ENCODE measurements at places on chromosomes 2 and 18. TPM values are rescaled to one million over a fixed set of nuclear protein-coding genes. Genes with fewer than 3 reads are reported as not detected.

DNA sequence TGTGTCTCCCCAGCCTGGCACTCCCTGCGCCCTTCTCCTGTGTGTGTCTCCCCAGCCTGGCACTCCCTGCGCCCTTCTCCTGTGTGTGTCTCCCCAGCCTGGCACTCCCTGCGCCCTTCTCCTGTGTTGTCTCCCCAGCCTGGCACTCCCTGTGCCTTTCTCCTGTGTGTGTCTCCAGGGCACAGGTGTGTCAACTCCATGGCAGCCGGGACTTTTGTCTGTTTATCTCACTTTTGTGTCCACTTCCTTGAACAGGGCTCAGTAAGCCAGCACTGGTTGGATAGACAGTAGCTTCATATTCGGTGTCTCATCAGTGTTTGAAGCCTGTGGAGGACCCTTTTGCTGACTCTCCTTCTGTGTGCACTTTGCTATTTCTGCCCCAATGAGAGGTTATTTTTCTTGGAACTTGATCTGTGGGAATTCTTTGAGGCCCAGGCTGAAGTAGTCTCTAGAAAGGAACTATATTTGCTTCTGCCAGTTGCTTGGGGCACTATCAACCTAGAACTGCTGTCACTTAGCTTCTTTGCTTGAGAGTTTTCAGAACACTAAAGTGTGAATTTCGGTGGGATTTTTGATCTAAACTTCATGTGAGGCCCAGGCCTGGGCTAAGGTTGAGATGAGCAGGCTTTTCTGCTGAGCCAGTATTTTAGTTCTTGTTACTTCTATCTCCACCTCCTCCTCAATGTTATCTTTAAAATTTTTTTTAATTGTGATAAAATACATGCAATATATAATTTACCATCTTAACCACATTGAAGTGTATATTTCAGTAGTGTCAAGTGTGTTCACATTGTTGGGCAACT is 8.3 kb upstream of the ASB1 start:
- DNase-seq, result no peak

Gene SP3
- total RNA-seq, result 82.2 TPM

Gene THSD7B
- total RNA-seq, result under 0.01 TPM

Gene VSNL1
- not detected for total RNA-seq

Gene LYPD6B
- 1.9 TPM for total RNA-seq

Gene OSR1
- 30.6 TPM for total RNA-seq

GRCh38 chr18:7414459-7414858 is 152.7 kb upstream of the PTPRM start:
- DNase-seq, result no peak

DNA sequence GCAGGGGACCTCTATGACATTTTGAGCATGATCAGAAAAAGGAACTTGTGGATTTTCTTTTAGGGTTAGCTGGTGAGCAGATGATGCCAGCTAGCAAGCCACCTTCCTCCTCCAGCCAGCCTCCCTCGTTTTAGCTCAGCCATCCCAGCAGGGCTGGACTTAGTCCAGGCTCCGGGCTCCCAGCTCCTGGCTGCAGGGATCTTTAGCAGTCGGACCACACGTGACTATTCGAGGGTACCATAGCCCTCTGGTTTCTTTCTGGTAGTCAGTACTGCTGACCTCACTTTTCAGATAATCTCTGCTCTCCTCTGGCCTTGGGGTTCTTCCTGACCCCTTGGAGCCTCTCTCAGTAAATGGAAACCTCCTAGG is 31.8 kb downstream of the NCK2 start:
- no peak for DNase-seq

DNA sequence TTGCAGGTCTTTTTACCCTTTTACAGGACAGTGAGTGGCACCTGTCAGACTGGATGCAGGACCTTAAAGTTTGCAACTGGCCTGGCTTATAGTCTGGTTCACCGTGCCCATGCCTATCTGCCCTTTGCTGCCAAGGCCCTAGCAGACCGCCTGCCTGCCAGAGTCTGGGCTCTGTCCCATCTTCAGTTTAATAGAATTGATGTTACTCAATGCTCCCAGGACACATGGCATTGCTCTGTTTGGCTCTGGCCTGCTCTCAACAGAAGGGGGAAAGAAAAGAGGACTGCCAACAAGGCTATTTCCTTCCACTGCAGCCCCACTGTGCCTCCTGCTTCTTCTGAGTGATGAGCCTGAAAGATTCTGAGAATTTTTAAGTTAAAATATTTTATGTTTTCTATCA is 25.6 kb upstream of the TMEM178A start:
- DNase-seq, result no peak

Gene SPATA3
- not detected for total RNA-seq

DNA sequence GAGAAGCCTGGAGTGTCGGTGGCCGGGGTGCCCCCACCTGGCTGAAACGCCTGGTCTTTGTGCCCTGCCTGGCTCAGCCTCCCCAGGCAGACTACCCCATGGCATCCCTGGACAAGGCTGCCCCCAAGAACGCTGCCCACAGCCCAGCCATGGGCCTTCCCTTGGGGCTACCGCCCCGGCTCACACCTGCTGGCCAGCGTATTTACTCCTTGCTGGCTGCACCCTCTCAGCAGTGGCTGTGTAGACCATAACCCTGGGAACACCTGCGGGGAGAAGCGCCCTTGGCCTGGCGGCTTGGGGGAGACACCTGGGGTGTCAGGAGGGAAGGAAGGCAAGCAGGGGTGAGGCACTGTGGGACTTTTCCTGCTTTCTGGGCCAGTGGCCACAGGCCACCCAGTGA is 17.3 kb downstream of the CAPN10 start:
- DNase-seq, result no peak

DNA sequence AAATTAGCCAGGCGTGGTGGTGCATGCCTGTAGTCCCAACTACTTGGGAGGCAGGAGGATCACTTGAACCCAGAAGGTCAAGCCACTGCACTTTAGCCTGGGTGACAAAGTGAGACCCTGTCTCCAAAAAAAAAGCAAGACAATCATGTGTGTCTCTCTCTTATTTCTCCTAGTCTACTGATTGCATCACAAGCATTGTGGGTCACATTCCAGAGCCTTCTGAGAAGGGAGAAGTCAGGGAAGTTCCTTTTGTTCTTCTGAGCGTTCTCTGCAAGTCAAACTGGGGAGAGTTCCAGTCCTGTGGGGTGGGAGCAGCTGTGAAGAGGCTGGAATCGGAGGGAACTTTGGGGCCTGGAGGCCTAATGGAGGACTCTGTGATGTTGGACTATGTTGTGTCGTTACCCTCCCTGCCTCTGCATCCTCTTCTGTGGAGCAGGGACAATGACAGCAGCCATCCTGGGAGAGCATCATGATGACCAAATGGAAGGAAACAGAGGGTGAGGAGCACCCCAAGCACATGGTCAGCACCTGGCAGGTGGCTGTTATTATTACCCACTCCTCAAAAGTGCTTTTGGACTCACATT is 115.4 kb downstream of the MRO start:
- no peak for DNase-seq

DNA sequence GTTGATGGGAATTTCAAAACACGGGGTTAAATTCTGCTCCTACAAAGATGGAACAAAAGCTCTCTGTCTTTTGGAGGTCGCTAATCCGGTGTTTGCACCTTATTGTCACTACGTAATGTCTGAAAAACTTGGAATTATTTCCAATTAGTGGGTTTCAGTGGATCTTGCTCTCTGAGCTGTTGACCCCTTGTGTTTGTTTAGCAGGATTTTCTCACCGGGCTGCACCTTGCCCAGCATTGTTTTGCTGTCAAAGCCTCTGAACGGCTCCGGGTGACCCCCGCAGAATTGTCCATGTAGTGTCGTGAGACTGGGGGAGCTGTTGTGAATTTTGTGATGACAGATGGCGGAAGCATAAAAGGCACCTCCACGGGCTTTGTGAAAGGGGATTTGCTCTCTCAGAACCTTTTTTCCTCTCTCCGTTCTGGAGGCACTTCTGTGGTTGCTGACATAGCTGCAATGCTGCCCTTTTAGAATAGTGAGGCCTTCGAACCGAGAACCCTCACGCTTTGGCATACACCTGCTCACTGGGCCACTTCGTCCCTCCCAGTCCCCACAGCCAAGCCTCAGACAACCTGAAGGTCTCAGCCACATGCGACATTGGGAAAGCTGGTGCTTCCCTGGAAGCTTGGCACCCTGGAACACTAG is 129.4 kb downstream of the ACOXL start:
- no peak for DNase-seq

DNA sequence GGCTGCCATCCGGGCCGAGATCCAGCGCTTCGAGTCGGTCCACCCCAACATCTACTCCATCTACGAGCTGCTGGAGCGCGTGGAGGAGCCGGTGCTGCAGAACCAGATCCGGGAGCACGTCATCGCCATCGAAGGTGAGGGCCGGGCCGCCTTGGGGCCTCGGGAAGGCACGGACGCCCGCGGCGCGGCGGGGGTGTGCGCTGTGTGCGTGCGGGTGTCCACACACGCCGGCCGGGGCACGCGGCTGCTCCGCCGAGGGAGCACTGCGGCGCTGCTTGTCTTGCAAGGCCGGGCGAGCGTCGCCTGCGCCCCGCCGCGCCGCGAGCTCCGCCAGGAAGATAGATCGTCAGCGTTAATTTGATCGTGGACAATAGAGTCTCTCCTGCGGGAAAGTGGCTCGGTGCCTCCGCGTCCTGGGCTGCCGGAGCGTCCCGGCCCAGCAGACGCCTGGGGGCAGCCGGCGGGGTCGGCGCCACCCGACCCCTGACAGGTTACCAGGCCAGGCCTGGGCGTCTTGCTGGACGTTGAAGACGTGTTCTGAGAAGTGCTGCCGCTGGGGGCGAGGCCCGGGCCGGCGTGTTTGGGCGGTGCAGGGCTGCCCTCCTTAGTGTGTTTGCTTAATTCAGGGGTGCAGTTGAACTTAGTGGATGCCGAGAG is 1.0 kb downstream of the AGAP1 start:
- DNase-seq, result peak; percentile 31

- no peak for DNase-seq
These were observed 49.3 kb downstream of the SLC35F5 start for GRCh38 chr2:113707106-113707505.

Gene DPP4
- total RNA-seq, result 23.3 TPM

Gene CD207
- not detected for total RNA-seq

DNA sequence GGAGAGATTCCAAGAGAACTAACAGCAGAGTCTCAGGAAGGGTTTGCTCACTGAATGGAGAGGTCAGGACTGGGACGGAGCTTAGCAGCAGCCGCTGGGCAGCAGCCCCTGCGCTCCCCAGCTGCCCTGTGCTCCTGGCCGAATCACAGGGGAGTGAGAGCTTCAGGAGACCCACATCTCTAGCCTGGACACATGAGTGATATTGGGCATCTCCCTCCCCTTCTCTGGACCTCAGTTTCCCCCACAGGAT is 511 bp downstream of the MATN3 start:
- no peak for DNase-seq

GRCh38 chr2:73174941-73175662 is 27.3 kb upstream of the NOTO start:
- DNase-seq, result no peak

DNA sequence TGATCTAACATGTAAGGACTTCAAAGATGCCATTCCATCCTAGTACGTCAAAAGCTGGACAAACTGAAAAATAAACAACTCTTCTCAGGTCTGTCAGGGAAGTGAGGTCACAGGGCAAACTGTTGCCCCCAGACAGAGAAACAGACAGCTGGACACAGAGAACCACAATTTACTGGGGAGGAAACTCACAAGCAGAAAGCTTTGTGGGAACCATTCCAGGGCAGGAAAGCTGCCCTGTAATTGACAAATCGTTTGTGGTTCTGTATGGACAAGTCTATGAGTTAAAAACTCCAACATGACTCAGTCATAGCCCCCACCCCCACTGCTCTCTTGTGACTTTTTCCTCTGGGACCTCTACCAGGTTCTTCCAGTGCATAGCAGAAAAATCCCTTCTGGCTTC is 28.4 kb downstream of the MCEE start:
- peak; percentile 15 for DNase-seq

GRCh38 chr2:186617771-186618170 is 27.9 kb downstream of the ITGAV start:
- DNase-seq, result no peak

Gene MOB1A
- total RNA-seq, result 51.6 TPM

Gene CLIP4
- total RNA-seq, result 25.1 TPM

GRCh38 chr2:66566726-66567399 is 131.9 kb downstream of the MEIS1 start:
- DNase-seq, result no peak

GRCh38 chr2:188199716-188200128 is 92.0 kb upstream of the GULP1 start:
- DNase-seq, result peak; percentile 83

- DNase-seq, result peak; percentile 32
These were observed 63.6 kb upstream of the TTC21B start for GRCh38 chr2:166017208-166017607.

DNA sequence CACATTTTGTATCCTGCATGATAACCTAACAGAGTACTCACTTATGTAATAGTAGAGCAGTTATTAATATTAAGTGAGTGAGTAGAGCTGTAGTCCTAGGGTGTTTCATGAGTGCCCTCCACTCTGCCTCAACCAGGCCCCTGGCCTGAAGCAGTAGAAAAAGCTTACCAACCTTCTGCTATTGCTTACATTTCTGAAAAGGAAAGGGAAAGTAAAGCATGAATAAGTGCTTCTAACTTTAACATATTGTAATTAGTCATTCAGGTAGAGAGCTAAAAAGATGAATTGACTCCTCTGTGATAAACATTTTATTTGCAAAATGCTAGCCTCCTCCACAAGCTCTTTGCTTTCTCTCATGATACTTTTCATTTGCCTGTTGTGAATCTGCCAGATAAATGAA is 94.7 kb upstream of the RPE start:
- no peak for DNase-seq

- DNase-seq, result no peak
These were observed 207.4 kb downstream of the HDAC4 start for GRCh38 chr2:239193401-239193811.

Gene FSHR
- not detected for total RNA-seq

Gene BOK
- 39.3 TPM for total RNA-seq

DNA sequence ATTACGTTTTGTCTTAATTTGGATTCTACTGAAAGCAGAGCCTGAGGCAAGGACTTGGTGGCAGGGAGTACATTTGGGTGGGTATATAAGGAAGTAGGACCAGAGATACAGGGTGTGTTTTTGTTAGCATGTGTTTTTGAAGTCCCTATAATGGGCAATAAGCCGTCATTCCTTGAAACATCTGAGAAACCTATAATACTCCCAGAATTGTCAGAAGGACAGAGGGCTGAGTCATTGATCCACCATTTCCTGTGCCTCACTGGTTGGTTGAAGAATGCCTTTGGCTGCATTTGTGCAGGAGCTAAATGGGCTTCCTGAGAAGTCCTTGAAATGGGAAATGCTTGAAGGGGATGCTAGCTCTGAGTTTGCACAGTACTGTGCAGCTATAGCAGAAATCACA is 281.8 kb upstream of the ZEB2 start:
- peak; percentile 57 for DNase-seq

DNA sequence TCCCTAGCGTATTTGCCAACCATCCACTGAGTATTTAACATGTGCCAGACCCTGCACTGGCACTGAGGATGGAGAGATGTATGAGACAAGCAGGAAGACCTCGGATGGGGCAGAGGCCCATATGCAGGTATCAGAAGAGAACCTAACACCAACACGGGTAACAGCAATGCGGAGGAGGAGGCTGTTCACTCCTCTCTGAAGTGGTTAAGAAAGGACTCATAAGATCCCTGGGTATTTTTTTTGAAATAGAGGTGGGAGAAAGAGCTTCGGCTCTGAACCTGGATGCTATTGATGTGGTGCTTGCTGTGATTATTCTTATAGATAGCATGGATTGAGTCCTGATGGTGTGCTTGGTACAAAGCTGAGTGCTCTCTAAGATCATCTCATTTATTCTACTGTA is 418.3 kb downstream of the LPIN1 start:
- DNase-seq, result no peak

GRCh38 chr2:85994421-85994777 is 105.6 kb upstream of the ST3GAL5 start:
- DNase-seq, result no peak

GRCh38 chr2:82230406-82230805 is 1925.9 kb upstream of the LRRTM1 start:
- no peak for DNase-seq

Data from PC-3 (cell line).